ENCODE measurements at places on chromosomes 6 and 20. TPM values are rescaled to one million over a fixed set of nuclear protein-coding genes. Genes with fewer than 3 reads are reported as not detected.

GRCh38 chr20:52601295-52601971 lies 370.7 kb upstream of the TSHZ2 start:
- no peak overlapping the region for H3K4me3 ChIP-seq
- no peaks in the 10 kb centered on the region for H3K36me3 ChIP-seq
- no peaks in the 10 kb centered on the region for H3K4me1 ChIP-seq
- H3K27me3 ChIP-seq, result no peaks in the 10 kb centered on the region

PLN gene
- total RNA-seq, result 2,709 TPM

DNA sequence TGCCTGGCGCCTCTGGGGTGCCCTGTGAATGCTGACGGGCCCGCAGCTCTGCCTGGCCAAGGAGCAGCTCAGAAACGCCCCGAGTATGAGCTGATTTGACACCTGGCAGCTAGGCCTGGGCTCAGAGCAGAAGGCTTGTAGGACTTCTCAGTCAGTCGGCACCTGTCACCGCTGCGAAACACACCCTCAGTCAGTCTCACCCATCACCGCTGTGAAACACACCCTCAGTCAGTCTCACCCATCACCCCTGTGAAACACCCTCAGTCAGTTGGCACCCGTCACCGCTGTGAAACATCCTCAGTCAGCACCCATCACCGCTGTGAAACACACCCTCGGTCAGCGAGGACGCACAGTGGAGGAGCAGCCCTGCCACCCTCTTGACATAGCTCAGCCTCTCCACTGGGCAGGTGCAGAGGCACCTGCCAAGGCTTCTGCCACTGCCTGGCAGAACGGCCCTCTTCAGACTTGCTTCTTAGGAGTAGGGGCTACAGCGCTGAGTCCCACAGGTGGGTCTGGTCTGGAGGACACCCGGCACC lies 109.0 kb downstream of the PSMB1 start:
- DNase-seq, result no peak
- no peak overlapping the region for H3K27ac ChIP-seq
- H3K4me3 ChIP-seq, result no peak overlapping the region

RAET1L gene
- total RNA-seq, result not detected

GRCh38 chr6:127515234-127515793 lies 3.8 kb downstream of the MTCL3 start:
- DNase-seq, result no peak
- no peaks in the 10 kb centered on the region for H3K27me3 ChIP-seq
- H3K36me3 ChIP-seq, result no peaks in the 10 kb centered on the region
